ENCODE measurements at places on chromosomes 13 and 19. TPM values are rescaled to one million over a fixed set of nuclear protein-coding genes. Genes with fewer than 3 reads are reported as not detected.
A peak's percentile ranks its signal among the peaks of the same experiment; 100 is the strongest.

GRCh38 chr13:20401531-20401930 lies 124.1 kb downstream of the CRYL1 start:
- no peak for DNase-seq

- DNase-seq: peak; percentile 53
Observed at GRCh38 chr19:4639531-4640246, 373 bp downstream of the TNFAIP8L1 start.

DNA sequence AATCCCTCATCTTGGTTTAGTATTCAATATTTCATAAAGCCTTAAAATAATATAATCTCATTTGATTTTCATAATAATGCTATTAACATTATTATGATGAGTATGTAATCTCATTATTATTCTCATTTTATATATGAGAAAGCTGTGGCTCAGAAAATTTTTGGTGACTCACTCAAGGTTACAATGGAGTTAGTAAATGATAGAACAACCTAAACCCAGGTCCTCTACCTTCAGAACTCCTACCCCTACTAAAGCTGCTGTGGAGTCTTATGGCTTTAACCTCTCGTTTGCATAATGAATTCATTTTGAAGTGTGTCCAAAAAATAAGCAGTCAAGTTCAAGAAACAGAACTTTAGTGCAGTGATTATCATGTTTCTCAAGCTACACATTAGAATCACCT lies 226.3 kb downstream of the TBC1D4 start:
- DNase-seq: no peak

- no peak for DNase-seq
Observed at GRCh38 chr13:97212601-97213040, 9.5 kb upstream of the MBNL2 start.

GRCh38 chr19:49553451-49554271 lies 25.9 kb downstream of the RCN3 start:
- no peak for DNase-seq

DNA sequence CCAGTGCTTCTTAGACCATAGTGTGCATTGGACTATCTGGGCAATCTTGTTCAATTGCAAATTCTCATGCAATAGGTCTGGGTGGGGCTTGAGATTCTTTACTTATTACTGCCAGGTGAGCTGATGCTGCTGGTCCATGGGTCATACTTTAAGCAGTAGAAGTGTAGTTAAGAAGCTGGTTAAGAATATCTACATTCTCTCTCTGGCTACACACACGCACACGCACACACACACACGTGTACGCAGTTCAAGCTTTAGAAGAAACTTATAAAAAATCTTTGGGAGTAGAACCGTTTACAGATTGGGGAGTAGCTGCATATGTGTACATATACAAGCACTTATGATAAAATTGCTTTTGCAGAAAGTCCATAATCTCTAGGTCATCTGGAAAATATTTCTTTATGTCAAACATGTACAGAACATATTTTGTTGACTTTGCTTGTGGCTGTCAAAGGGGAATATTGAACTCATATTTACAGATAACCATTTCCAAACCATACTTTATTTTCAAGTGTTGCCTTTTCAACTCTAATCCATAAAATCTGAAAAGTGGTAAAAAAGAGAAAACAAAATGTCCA lies 99.7 kb downstream of the GPC6 start:
- DNase-seq: no peak

- DNase-seq: no peak
Observed at GRCh38 chr19:7926021-7926726, at the start of gene CTXN1. Gene CTXN1 (minus strand): TSS chr19:7926135. CDS start chr19:7925538, 597 bp downstream.

- DNase-seq: no peak
Observed at GRCh38 chr13:39603424-39603947, 493 bp upstream of the LHFPL6 start.

- peak; percentile 19 for DNase-seq
Observed at GRCh38 chr13:21739771-21740170, 68.9 kb downstream of the FGF9 start.

- DNase-seq: no peak
Observed at GRCh38 chr13:91804724-91805123, 406.3 kb downstream of the GPC5 start.

DNA sequence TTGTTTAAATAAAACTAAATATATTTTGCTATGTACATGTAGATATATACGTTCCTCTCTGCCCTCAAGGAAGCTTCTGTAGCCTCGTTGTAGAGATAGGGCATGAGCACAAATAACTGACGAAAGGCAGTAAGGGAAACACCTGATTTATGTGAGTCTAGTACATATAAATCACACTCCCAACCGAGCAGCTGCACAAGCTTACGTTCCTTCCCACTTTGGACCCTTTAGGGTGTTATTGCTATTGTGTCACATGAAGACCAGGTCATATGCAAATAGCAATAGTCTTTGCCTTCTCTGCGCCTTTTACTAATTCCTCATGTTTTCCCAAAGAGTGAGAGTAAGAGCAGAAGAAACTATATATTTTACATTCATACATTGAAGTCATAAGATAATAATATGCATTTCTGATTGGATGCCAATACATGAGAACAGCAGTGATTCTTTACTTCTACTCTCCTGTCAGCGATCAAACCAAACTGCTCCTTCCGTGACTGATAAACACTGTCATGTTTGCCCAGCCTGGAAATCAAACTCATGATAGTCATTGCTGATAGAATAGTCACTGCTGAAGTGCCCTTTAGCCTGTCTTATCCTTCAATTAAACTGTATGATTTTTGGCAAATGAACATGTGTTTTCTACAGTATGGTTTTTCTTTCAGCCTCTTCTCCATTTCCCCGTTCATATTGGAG lies 127.2 kb upstream of the MAB21L1 start:
- DNase-seq: no peak

DNA sequence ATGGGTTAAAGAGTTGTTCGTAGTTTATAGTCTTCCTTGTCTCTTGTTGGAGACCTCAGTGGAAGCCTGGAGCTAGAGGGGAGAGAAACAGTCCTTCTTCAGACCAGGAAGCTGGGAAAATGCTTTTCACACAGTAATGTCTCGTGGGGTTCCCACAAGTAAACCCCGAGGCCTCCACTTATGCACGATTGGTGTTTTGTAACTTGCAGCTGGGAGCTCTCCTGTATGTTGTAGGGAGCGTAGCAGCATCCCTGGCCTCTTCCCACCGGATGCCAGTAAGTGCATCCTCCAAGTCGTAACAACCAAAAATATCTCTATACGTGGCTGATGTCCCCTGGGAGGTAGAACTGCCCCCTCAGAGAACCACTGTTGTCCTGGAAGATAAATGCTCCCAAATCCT lies 3.5 kb downstream of the CHAF1A start:
- no peak for DNase-seq

GRCh38 chr13:102724923-102725322 lies 30.1 kb upstream of the METTL21C start:
- DNase-seq: no peak

DNA sequence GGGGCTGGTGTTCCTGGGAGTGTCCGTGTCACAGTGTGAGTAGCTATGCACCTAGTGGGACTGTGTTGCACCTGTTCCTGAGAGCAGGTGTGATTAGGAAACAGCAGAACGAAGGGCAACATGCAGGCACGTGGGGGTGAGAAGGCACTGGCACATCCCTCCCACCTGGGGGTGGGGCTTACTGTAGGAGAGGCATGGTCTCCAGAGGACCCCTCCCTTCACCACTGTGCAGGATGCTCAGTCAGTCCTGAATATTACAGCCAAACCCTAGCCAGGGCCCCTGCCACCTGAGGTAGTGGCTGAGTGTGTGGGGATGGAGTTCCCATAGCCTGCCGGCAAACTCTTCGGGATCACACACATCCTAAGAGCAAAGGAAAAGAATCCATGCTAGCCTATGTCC lies 99.2 kb downstream of the ZDHHC20 start:
- DNase-seq: no peak

GRCh38 chr13:39148513-39148961 lies 110.3 kb downstream of the NHLRC3 start:
- no peak for DNase-seq

DNA sequence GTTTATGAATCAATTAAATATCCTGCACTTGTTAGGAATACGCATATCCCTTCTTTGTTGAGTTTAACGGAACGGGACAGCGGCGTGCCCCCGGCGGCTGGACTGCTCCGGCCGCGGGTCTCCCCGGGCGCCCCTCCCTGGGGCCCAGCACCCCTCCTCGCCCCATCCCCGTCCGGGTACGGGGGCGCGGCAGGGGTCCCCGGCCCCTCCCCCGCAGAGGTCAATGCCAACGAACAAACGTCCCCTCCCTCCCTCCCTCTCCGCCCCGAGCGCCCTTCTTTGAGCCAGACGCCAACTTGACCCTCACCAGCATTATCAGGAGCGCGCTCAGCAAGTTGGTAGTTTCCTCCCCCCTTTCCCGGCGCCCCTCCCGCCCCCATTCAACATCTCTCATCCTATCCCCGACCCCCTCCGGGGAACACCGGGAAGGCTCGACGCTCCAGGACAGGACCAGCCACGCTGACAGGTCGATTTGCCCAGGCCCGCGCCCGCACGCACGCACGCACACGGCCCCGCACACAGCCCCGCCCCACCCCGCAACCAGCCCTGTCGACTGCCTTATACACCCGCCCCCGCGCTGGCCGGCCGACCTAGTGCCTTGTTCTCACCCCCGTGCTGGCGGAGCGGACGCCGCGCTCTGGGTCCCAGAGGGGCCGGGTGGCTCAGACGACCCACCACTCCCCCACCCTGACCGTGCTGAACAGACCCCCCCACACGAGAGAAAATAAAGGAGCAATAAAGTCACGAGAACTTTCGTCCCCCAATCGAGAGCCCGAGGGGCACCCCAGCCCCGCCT lies 5.0 kb downstream of the LYL1 start:
- DNase-seq: no peak

GRCh38 chr19:2171349-2172145 lies 7.8 kb downstream of the DOT1L start:
- DNase-seq: no peak

GRCh38 chr19:28500296-28500695 lies 712.7 kb downstream of the UQCRFS1 start:
- no peak for DNase-seq

DNA sequence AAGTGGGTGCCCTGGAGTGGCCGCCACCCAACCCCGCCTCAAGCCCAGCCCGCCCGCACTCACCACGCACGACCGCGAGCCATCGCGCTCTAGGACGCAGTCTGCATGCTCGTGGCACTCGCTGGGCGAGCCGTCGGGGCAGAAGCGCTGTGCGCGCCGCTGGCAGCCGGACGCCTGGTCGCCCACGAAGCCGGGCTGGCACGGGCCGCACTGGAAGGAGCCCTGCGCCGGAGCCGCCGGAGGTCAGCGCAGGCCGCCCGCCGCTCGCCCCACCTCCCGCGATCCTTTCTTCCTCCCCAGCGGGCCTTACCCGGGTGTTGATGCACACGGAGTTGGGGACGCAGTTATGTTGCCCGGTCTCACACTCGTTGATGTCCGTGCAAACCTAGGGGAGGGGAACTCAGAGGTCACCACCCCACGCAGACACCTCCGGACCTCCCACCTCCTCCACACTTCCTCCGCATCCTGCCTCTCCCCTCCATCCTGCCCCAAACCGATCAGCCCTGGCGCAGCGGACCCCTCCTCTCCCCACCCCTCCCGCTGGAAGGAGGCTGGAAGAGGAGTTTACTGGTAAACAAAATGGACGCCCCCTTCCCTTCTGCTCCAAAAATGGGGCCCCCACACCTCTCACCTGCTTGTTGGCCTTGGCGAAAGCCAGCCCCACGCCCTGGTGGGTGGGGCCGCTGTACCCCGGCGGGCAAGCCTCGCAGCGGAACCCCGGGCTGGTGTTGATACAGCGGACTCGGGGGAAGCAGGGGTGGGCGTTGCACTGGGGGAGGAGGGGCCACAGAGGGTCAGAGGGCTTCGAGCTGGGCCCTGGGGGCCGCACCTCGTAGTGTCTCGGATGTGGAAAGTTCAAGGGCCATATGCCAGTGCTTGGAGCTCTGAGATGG lies 2.3 kb downstream of the COMP start:
- DNase-seq: no peak

DNA sequence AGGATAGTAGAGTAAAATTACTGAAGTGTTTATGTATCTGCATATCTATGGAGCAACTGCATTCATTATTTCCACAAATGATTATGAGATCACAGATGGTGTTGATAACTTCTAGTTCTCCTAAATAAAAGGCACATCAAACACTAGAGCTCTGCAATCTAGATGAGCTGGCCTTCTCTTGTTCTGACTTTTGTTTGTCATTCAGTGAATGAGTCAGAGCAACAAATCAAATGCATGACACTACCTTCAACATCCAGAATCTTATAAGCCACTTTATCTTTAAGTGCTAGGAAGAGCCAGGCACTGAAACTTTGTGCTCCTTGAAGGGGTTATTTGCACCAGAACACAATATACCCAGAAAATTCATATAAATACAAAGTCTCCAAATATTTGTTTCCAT lies 456.0 kb downstream of the PCDH17 start:
- DNase-seq: no peak

DNA sequence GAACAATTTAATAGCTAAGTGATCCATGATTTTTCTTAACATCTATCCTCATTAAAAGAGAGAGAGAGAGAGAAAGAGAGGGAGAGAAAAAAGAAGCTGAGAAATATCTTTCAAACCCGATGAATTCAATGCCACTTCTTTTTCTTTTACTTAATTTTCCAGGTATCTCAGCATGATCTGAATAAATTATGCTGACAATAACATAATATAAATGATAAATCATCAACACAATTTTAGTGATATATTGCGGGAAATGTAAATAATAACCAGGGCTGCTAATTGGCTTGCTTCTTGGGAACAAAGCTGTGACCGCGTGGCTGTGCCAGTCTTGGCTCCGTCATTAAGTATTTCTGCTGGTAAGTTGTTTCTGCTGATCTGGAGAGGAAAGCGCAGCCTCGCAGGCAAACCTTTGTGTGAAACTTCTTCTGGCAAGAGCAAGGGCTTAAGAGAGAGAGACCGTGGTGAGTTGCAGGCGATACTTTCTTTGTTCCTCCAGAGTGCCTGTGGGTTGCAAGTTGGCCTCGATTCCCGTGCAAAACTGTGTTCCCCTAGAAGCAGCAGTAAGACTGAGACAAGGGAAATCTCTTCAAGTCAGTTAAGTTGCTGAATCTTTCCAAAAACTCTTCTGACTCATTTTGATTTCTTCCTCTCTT lies 489.1 kb upstream of the TSHZ3 start:
- DNase-seq: no peak

GRCh38 chr19:48392860-48393558 lies 459 bp upstream of the GRIN2D start:
- DNase-seq: no peak

The ELANE gene
- 0.81 TPM for total RNA-seq

The S1PR4 gene
- 0.89 TPM for total RNA-seq

The SCEL gene
- total RNA-seq: not detected

The PDX1 gene
- total RNA-seq: not detected

The WDR88 gene
- total RNA-seq: not detected

The VPS36 gene
- total RNA-seq: 64.2 TPM

The C5AR1 gene
- total RNA-seq: 5.1 TPM

The SCN1B gene
- total RNA-seq: 9.8 TPM

The NTF4 gene
- total RNA-seq: 20.6 TPM

The NLRP4 gene
- total RNA-seq: not detected

The DAND5 gene
- not detected for total RNA-seq

All from ureter (tissue), 1 donor.